ENCODE measurements at places on chromosomes 6 and 20.

- DNase-seq, result no peak
Observed at GRCh38 chr6:105744815-105745214, 341.3 kb upstream of the PRDM1 start.

- no peak for DNase-seq
Observed at GRCh38 chr6:87909849-87910248, 137.8 kb upstream of the SPACA1 start.

DNA sequence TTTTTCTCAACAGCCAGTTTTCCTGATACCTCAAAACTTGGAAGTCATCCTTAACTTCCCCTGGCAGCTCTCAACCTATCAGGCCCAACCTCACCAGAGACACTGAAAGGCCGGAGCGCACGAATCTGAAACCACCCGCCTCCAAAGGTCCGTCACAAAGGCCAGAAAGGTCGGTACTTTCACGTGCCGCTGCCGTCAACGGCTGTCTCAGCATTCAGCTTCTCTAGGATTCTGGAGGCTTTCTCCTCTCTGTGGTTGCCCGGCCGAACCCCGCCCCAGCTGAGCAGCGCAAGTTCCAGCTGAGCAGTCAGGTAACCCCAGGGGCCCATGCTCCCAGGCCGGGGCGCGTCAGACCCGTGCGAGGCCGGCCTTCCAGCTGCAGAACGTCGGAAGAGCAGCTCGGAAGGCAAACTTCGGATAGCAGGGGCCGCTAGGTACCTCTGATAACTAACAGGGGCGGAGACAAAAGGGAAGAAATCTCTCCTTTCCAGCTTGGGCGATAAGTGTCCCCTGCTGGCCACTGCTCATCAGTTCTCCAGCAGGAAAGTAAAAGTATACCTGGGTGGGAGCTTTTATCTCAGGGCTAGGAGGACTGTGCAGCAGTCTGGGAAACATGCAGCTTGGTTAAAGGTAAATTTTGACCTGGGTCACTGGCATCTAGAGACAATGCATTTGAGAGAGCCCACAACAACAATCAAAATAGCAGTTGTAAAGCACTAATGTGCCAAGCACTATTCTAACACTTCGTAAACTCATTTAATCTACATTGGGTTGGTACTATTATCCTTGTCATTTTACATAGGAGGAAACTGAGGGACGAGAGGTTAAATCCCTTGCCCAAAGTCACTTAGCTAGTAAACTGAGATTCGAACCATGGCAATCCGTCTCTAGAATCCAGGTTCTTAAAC is 16.1 kb downstream of the ZSCAN12 start:
- no peak for DNase-seq

- DNase-seq, result no peak
Observed at GRCh38 chr20:61881416-61881815, 184.3 kb downstream of the TAF4 start.

- no peak for DNase-seq
Observed at GRCh38 chr6:23994013-23994412, 132.0 kb upstream of the NRSN1 start.

GRCh38 chr6:161276605-161277155 is 2.8 kb upstream of the AGPAT4 start:
- no peak for DNase-seq

DNA sequence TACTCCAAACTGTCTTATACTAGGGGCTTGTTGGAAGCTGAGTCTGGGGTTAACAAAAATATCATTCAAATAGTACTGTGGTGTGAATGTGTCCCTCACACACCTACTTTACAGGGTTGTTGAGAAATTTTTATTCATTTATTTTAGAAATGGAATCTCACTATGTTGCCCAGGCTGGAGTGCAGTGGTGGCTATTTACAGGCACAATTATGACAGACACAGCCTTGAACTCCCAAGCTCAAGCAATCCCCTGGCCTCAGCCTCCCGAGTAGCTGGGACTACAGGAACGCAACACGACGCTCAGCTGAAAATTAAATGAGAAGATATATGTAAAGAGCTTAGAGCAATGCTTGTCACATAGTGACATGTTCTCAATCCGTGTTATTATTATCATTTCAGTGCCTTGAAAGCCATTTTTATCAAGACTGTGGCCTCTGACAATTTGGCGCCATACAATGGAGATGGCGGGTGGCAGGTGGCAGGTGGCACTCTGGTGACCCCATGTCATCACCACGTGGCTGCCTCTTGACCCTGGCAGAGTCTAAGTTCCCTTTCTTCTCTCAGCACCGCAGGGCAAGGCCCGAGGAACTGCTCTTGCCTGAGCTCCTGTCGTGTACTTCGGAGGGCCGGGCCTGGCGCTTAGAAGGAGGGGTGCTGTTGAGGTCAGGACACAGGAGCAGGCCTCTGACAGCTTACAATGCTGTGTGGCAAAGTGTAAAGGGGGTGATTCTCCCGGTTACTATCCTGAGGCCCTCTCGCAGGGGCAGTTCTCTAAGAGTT is 64.5 kb downstream of the STX11 start:
- no peak for DNase-seq

- DNase-seq, result no peak
Observed at GRCh38 chr20:41617059-41617901, 897 bp downstream of the CHD6 start.

DNA sequence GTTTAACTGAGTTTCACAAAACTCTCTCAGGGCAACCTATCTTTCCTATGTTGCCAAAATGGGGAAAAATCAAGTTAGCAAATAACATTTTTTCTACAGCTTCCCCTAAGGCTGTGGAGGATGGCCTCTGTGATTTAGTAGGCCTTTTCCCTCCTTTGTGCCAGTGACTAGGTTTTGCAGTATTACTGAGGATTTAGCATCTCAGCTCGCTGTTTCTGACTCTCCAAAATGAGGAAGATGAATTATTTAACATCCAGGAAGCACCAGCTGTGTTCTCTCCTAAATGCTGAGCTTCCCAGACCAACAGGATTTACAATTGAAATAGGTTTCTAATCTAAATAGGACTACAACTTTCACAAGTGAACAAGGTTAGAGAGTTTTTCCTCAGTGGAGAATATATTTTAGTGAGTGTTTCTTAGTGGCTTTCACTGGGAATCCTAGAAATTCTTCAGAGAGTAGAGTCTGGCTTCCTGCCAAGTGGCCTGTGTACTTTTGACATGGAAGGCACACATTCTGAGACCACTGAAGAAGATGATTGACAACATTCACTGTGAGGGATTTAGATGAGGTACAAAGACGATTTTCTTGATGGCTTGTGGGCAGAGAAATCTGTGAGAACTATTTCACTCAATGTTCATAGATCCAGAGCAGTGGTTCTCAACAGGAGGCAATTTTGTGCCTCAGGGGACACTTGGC is 62.4 kb downstream of the PTCHD4 start:
- no peak for DNase-seq

GRCh38 chr6:39309942-39310531 is 4.2 kb downstream of the KCNK17 start:
- DNase-seq, result no peak

GRCh38 chr6:13526727-13527670 is 39.6 kb upstream of the GFOD1 start:
- no peak for DNase-seq

DNA sequence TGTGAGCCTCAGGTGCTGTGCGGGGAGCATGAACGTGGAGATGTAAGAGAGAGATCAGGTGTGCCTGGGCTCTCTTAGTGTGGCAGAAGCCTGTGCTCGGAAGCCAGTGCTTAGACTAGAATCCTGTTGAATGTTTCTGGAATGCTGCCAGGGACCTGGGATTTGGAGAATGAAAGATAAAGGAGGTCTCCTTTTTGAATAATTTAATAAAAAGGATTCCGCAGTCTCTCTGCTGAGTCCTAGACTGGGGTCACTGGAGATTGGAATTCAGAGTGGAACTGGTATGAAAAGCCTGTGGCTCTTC is 18.8 kb upstream of the EFCAB8 start:
- no peak for DNase-seq

GRCh38 chr6:47157653-47158219 is 115.6 kb upstream of the ADGRF1 start:
- no peak for DNase-seq

- DNase-seq, result no peak
Observed at GRCh38 chr6:33654831-33655554, 33.9 kb downstream of the ITPR3 start.

GRCh38 chr6:126716032-126716431 is 376.1 kb downstream of the CENPW start:
- DNase-seq, result no peak

DNA sequence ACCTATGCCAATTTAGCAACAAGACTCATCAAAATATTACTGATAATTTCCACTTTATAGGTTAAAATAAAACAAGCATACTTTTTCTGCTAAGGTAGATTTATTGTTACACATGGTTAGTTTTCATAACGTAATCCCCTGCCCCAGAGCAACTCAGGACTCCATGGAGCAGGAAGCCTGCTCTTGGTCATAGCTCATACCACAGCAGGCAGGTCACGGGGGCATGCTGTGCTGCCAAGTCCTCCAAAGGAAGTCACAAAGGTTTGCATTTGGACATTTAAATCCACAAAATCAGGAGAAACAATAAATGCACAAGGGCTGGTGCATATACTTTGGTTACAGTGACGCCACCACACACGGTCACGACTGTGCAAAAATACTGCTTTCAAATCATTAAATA is 12.5 kb downstream of the GZF1 start:
- DNase-seq, result no peak

- DNase-seq, result no peak
Observed at GRCh38 chr6:16438718-16439591, 200.6 kb downstream of the GMPR start.

DNA sequence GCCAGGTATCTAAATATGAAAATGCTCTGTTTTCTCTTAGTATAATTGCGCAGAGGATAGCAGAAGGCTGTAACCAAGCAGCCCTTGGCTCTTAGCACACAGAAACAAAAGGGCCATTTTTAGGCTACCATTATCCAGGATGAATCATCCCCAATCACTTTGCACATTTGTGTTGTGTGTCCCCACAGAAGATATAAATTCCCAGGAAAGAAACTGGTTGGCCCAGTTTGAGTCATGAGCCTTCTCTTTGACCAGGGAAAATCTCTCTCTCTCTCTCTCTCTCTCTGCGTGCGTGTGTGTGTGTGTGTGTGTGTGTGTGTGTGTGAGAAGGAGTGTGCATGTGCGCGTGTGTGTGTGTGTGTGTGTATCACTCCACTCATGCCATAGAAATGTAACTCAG is 178.5 kb downstream of the FRK start:
- DNase-seq, result no peak

- DNase-seq, result no peak
Observed at GRCh38 chr20:60589623-60590022, 631.4 kb downstream of the CDH26 start.

DNA sequence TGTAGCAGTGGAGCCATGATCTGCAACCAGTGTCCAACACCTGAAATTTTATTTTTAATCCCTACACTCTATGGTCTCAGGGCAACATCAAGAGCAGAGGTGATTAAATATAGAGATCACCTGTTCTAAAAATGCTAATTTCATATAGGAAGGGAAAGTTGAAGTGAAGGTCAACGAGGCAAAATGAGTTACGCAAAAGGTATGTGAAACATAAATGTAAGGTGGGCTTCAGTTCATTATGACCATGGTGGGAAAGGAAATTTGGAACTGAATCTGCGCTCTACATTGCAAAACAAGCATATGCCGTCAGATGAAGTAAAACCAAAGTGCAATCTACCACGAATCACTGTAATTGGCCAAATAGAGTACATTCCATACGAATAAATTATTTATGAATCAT is 35.2 kb upstream of the STMND1 start:
- DNase-seq, result no peak

GRCh38 chr6:160972111-160972510 is 19.5 kb upstream of the MAP3K4 start:
- DNase-seq, result no peak

GRCh38 chr6:70423189-70424134 is 10.2 kb downstream of the FAM135A start:
- no peak for DNase-seq

DNA sequence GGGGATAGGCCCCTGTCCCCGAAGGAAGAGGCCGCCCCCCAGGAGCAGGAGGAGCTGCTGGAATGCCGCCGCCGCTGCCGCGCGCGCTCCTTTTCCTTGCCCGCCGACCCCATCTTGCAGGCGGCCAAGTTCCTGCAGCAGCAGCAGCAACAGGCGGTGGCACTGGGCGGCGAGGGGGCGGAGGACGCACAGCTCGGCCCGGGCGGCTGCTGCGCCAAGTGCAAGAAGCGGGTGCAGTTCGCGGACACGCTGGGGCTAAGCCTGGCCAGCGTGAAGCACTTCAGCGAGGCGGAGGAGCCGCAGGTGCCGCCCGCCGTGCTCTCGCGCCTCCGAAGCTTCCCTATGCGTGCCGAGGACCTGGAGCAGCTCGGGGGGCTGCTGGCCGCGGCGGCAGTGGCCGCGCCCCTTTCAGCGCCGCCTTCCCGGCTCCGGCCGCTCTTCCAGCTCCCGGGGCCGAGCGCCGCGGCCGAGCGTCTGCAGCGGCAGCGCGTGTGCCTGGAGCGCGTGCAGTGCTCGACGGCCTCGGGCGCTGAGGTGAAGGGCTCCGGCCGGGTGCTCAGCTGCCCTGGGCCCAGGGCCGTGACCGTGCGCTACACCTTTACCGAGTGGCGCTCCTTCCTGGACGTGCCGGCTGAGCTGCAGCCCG is 630 bp downstream of the PPP1R3G start:
- DNase-seq, result no peak

GRCh38 chr6:130143709-130144108 is 79.0 kb downstream of the SAMD3 start:
- DNase-seq, result no peak
